ENCODE measurements at places on chromosomes 6 and 20.

DNA sequence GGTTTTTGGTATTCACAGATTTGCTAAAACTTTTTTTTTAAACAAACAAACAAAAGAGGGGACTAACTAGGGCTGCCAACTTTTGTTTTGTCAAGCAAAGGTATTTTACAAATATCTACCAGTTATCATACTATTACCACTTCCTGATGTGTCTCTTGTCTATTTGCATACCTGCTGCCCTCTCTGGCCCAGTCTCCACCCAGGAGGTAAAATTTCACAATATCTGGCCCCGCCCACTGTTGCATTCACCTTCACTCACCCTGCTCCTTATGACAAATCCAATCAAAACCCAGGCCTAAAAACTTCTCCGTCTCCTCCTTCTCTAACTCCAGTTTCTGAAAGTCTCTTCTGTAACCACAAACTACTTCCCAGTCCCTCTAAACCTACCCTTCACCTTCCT, 82.2 kb downstream of the TRERF1 start:
- ATAC-seq: no peak

DNA sequence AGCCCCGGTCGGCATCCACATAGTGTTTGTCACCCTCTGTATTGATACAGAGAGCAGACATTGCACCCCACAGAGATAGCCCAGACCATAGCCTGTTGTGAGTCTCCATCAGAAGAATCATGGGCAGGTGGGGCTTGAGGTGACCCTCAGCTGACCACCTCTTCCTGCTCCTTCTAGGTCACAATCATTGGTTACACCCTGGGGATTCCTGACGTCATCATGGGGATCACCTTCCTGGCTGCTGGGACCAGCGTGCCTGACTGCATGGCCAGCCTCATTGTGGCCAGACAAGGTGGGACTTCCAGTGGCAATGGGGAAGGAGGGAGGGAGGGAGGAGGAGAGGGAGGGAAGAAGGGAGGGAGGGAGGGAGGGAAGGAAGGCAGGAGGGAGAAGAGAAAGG, 61.4 kb upstream of the RIN2 start:
- ATAC-seq: no peak

DNA sequence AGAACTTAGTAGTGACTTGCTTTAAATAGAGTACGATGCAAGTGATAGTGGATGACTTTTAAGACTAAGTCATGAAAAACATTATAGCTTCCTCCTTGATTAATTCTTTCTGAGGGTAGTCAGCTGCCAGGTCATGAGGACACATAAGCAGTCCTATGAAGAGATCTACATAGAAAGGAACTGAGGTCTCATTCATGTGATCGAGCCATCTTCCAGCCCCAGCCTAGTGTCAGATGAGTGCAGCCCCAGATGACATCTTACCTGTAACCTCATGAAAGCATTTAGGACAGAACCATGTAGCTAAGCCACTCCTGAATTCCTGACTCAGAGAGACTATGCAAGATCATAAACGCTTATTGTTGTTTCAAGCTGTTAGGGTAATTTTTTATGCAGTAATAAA, 67.7 kb downstream of the AK9 start:
- ATAC-seq: no peak

GRCh38 chr20:24350923-24351368, 118.5 kb upstream of the SYNDIG1 start:
- no peak for ATAC-seq

GRCh38 chr6:150634176-150634963, 34.7 kb downstream of the PLEKHG1 start:
- ATAC-seq: no peak

GRCh38 chr20:53656293-53657202, 62.9 kb upstream of the ZNF217 start:
- ATAC-seq: peak; percentile 69

DNA sequence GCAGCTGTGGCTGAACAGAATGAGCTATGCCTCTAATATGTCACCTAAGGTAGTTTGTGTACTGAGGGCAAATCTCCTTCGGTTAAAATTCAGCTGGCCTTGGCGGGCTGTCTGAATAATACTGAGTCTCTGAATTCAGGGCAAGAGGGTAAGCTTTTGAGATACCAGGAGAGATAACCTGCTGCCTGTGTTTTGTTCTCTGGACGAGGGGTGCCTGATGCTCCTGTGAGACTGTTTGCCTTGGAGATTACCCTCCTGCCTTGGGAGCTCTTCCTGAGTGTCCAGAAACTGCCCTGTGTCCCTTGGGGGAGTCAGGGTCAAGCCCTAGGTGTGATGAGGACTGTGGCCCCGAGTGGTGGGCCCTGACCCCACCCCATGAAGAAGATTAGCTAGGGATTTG, 282.9 kb downstream of the KIF16B start:
- ATAC-seq: no peak

GRCh38 chr6:42021847-42022754, 28.2 kb upstream of the TAF8 start:
- no peak for ATAC-seq

GRCh38 chr20:3431109-3431508, 23.6 kb upstream of the DNAAF9 start:
- ATAC-seq: no peak

DNA sequence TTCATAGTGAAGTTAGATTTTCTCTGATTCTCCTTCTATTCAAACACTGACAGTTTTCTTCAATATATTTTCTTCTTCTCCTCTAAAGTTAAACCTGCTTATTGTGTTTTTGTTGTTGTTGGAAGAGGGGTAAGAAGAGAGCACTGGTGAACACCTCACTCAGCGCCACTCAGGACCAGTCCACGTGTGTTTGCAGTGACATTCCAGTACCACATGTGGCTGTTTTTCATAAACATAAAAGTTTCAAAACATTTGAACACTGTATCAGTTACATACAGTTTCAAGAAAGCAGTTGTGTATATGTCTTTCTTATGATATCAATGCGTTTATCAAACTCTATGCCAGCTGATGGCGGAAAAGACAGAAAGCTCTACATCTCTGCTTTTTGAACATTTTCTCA, 86.7 kb downstream of the HMGCLL1 start:
- ATAC-seq: no peak

GRCh38 chr6:11538819-11539468, 1.4 kb downstream of the TMEM170B start:
- no peak for ATAC-seq

- ATAC-seq: no peak
These were observed 87.7 kb downstream of the RREB1 start for GRCh38 chr6:7195339-7196018.

- ATAC-seq: peak; percentile 56
These were observed 19.7 kb downstream of the VAPB start for GRCh38 chr20:58408603-58409246.

- no peak for ATAC-seq
These were observed at the start of gene LKAAEAR1 for GRCh38 chr20:64083804-64084684. LKAAEAR1 (minus strand) TSS chr20:64084398; CDS start chr20:64084219, 179 bp downstream.

- no peak for ATAC-seq
These were observed 10.9 kb upstream of the SOX4 start for GRCh38 chr6:21582651-21583050.

DNA sequence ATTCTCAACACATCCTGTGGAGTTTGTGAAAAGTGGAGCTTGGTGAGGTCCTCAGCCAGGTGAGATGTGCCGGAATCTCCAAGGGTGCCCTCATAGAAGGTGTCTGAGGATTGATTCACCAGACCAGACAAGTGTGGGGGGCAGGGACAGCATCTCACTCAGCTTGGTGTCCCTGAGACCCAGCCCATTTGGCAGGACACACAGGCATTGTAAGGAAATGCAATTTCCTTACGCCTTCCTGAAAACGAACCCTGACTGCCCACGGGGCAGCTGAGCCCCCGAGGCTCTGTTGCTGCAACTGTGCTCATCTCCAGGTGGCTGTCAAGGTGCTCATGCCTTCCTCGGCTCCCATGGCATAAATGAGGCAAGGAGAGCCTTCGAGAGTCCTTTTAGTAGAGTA, 33.4 kb downstream of the FOXC1 start:
- ATAC-seq: no peak

DNA sequence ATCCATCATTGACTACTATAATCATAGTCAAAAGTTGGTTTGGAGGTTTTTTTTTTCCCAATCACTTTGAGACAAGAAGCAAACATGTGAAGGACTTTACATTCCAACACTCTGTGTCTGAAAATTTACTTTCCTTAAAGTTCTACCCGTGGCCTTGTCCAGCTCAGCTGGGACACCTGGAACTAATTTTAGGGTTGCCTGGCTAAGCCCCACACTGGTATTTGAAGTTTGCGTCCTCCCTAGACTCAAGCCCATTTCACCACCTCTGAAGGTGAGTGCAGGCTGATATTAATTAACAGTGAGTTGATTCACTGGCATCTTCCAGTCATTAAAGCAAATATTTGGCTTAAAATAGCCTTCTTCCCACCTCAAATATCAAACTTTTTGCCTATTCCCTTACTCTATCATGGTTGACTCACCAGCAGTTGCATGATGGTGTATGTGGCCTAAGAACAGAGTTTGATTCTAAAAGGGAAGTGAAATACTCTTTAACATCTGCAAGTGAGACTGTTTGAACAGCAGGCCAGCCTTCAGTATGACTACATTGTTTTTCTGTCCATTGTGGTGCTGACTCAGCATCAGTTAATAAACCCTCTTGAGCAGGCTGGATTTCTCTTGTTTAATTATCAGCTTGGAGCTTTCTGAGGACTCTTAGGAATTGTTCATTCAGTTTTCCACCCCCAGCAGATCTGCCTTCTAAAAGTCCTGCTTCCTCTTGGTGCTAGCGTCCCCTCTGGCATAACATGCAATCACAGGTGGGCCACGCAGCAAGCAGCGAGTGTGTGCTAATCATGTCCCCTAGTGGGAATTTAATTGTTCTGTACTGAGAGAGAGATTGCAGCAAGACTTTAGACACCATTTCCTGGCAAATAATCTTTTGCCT, 1.8 kb upstream of the PRDM1 start:
- ATAC-seq: peak; percentile 13

GRCh38 chr6:142682985-142683384, 262.0 kb downstream of the HIVEP2 start:
- ATAC-seq: no peak

DNA sequence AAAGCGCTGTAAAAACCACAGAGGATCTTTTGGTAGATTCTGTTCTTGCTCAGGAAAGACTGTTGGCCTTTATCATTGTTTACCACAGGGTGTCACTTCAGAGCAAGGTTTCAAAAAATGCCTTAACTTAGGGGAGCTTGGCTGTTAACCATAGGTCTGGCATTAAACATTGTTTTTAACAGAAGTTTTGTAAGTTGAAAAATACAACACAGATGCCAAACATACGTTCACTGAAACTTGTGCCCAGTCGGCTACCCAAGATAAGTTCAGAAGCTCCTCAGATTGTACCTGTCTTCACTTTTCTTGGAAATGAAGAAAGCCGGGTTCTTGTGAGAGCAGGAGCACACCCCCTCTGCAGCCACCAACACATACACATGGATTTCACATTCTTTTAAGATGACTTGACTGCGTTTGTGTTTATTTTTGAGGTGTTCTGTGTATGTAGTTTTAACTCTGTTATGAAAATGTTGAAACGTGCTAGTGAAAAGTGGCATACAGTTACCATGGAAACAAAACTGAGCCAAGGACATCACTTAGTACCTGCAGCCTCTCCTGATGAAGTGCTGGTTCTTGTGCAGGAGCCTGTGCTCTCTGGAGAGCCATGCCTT, 64.9 kb downstream of the SYCP2L start:
- peak; percentile 89 for ATAC-seq

DNA sequence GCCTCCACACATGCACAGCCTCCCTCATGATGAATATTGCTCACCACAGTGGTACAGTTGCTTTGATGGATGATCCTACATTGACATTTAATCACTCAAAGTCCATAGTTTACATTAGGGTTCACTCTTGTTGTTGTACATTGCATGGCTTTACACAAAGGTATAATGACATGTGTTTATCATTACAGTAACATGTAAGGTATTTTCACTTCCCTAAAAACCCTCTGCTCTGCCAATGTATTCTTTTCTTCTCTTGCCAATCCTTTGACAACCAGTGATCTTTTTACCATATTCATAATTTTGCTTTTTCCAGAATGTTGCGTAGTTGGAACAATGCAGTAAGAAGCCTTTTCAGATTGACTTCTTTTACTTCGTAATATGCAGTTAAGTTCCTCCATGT, 166.6 kb upstream of the KHDRBS2 start:
- no peak for ATAC-seq

DNA sequence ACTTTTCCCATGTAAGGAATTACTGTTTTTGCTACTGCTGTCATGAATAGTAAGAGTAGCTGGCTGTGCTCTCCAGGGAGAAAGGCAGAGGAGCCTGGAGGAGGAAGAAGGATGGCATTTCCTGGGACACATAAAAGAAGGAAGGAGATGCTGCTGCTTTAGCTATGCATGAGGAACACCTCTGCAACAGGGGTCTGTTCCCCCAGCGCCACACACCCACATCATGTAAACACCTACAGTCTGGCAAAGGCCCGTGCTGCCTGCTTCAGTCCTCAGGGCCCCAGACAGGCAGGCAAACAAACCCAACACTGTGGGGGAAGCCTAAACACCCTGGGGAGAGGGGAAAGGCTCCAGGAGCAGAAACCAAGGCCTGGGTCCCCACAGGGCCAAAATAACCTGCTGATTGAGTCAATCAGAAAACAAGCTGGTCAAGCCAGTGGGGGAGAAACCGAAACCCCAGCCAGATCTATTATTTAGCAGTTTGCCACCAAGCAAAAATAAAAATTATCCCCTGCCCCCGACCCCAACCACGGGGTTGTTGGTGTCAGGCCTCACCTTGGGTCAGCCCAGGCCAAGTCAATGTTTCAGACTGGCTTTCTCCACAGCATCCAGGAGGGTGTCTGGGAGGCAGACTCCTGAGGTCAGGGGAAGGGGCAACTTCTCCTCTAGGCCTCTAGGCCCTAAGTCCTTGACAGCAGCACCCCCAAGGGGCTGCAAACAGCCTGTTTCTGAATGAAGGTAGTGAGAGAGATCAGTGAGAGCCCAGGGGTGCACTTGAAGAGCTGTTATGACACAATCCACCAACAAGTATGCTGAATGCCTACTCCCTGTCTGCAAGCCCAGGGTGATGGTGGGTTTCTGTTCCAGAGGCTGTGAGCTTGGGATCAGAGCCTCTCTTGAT, 34.6 kb upstream of the SCUBE3 start:
- ATAC-seq: no peak

- no peak for ATAC-seq
These were observed 3.9 kb upstream of the TRIM39 start for GRCh38 chr6:30322527-30323501.

DNA sequence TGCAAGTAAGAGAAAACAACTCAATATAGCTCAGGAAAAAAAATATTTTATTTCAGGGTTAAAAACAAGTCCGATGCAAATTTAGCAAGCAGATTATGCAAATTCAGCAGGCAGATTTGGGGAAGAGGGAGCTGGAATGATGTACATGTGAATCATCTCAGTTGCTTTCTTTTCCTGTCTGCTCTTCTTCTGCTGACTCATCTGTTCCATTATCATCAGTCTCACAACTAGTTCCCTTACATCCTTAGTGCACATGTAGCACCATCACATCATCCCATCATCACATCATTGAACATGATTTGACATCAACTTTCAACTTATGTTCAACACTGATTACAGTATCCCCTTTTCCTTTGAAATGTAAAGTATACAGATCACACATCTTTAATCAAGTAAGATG, 11.5 kb upstream of the DEFB113 start:
- ATAC-seq: no peak

DNA sequence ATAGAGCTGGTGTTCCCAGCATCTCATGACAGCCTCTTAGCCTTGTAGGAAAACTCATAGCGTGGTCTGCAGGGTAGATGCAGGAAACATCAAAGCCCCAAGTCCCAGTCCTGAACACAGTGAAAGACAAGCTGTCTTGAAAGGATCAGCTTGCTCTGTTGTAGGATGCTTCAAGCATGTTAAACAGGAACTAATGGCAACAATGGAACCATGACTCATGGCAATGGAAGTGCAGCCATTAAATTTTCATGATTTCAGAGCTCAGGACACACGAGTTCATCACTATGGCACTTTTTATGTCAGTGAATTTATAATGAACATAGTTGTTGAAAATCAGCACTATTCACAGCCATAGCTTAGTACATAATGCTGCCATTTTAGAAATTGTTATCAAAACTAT, 367.7 kb downstream of the KIF16B start:
- ATAC-seq: no peak

Measured in SK-N-SH treated with all-trans-retinoic acid at 6 μM for 48 hours (cell line).